ENCODE measurements at places on chromosomes 7 and 10. TPM values are rescaled to one million over a fixed set of nuclear protein-coding genes. Genes with fewer than 3 reads are reported as not detected.

The JAKMIP3 gene
- total RNA-seq: not detected

DNA sequence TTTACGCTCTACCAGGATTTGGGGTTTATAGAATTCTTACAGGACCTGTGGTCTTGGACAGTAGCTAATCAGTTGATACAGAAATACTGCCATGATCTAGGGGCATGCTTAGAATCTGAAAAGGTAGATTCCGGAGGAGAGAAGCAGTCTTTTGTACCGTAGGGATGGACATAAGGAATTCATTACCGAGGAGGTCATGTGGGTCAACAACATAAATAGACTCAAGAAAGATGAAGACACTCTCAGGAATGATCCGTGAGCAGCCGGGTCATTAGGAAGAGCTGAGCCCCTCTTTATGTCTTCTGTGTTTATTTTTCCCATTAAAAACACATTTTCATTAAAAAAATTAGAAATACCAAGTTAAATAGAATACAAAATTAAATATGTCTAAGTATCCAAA, 160.1 kb upstream of the TNS3 start:
- DNase-seq: no peak

The GATA3 gene
- total RNA-seq: 7.2 TPM

The EIF4EBP2 gene
- total RNA-seq: 34.3 TPM

- DNase-seq: no peak
These were observed 44.5 kb upstream of the TRIM8 start for GRCh38 chr10:102599565-102600327.

The ITPRID1 gene
- total RNA-seq: not detected

The EBLN1 gene
- total RNA-seq: not detected

The POM121C gene
- 23.2 TPM for total RNA-seq

GRCh38 chr10:119251315-119251708, 43.9 kb downstream of the GRK5 start:
- DNase-seq: no peak

The ASNS gene
- total RNA-seq: 236 TPM

GRCh38 chr7:117092785-117093184, 139.5 kb downstream of the ST7 start:
- no peak for DNase-seq

GRCh38 chr7:64883113-64883905, 19.8 kb upstream of the ZNF273 start:
- no peak for DNase-seq

The CCDC146 gene
- total RNA-seq: 5.6 TPM

DNA sequence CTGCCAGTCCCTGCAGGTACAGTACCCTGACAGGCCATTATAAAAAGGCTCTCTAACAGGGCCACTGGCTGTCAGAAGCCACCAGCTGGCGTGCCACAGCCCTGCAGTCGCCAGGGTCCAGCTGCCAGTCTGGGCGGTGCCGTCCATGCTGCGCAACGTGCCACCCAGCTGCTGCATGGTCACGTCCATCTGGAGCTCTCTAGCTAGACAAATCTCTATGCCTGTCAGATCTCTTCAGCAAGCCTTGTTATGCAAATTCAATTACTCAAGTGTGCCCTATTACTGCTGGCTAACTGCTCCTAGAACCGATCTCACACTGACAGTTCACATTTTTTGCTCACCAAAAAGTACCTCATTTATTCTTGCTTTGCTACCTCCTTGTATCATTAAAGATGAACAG, 75.9 kb downstream of the HIBADH start:
- DNase-seq: no peak

The OPALIN gene
- not detected for total RNA-seq

- DNase-seq: no peak
These were observed 33.9 kb downstream of the MTPN start for GRCh38 chr7:135943134-135943879.

GRCh38 chr10:62796896-62797295, 7.6 kb upstream of the ADO start:
- no peak for DNase-seq

DNA sequence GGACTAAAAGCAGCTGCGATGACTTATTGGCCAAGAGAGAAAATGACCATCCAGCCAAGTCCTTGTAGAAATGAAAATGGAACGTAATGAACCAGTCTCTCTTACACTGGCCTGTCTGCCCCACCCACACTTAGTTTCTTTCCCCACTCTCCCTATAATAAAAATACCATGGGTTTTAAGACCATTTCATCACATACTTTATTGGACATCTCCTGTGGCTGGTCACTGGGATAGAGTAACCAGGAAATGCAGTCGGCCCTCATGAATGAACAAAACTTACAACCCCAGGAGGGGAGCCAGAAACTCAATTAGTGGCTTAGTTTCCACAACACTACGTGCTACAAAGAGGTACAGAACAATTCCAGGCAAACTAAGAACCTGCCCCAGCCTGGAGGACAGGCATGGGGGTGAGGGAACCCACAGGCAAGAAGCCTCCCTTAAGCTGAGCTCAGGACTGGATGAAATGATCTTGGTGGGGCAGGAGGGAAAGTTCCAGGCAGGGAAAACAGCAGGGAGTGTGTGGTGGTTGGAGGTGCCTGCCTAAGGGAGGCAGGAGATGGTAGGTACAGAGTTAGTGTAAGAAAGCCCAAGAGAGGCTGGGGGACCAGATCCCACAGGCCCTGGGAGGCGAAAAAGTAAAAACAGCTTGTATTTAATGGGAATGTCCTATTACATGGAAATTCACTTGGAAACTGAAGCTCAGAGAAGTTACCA, 29.6 kb downstream of the MKI67 start:
- no peak for DNase-seq

DNA sequence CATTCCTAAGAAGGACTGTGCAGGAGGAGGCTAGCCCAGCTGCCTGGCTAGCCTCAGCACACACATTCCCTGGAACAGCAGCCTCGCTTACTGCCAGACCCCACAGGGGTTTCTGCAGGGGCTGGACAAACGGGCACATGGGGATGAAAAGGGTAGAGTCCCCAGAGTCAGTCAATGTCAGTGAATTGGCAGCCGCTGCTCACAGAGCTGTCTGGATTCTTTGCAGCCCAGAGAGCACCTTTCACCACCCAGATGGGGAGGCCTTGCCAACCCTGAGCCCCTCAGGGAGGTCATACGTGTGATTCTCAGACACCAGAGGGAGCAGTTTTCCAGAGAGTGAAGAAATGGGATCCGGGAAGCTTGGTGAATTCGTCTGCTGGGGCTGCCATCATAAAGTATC, 143.3 kb downstream of the KCNMA1 start:
- DNase-seq: no peak

The MSMB gene
- not detected for total RNA-seq

The PALD1 gene
- total RNA-seq: 3.9 TPM

- DNase-seq: no peak
These were observed 27.8 kb downstream of the RPP38 start for GRCh38 chr10:15124908-15125307.

The FAM25A gene
- total RNA-seq: not detected

DNA sequence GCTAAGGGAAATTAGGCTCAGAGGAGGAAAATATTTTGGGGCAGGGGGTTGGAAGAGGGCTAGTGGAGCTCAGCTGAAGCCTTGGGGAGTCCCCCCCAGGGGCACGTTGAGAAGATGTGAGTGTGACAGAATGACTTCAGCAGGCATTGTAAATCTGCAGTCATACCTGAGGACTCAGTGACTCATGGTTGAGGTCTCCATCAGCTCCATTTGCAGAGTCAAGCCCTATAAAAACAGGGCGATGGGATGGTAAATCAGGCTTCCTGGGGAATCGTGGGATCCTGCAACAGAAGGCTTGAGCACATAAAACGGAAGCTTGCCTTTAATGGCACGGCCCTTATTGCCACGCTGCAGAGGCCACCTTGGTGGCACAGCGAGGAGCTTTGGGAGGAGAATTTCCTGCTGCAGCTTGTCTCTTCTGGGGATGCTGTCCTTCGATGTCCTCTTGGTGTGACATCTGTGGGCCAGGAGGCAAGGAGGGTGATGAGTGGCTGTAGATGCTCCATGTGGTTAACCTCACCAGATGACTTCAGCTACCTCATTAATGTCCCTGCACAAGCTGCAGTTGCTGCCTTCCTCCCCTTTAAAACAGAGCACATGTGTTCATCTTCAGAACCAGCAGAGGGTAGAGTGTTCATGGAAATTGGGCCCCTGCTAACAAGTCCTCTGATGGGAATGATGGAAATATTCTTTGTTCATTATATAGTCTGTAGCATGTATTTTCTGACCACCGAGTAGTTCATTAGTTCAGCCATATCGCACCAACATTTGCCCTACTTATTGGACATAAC, 285.9 kb downstream of the LRMDA start:
- DNase-seq: no peak

GRCh38 chr10:6362879-6363278, 160.1 kb downstream of the PFKFB3 start:
- DNase-seq: no peak

- no peak for DNase-seq
These were observed 79.8 kb downstream of the EPDR1 start for GRCh38 chr7:38000272-38000671.

The NKX6-2 gene
- total RNA-seq: not detected

DNA sequence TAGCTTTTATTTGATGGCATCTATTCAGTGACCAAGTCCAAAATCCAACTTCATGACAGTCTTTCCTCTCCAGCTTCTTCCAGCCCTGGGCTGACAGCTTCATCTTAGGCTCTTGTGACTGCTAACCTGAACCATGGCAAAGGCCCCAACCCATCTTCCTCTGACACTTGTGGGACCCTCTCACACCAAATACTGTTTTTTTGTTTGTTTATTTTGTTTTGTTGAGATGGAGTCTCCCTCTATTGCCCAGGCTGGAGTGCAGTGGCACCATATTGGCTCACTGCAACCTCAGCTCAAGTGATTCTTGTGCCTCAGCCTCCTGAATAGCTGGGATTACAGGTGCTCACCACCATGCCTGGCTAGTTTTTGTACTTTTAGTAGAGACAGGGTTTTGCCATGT, 265.2 kb downstream of the GATA3 start:
- no peak for DNase-seq

Measured in kidney epithelial cell (primary cell).